Skeletal muscle cell (primary cell): ENCODE measurements at places on chromosomes 6 and 20.

DNA sequence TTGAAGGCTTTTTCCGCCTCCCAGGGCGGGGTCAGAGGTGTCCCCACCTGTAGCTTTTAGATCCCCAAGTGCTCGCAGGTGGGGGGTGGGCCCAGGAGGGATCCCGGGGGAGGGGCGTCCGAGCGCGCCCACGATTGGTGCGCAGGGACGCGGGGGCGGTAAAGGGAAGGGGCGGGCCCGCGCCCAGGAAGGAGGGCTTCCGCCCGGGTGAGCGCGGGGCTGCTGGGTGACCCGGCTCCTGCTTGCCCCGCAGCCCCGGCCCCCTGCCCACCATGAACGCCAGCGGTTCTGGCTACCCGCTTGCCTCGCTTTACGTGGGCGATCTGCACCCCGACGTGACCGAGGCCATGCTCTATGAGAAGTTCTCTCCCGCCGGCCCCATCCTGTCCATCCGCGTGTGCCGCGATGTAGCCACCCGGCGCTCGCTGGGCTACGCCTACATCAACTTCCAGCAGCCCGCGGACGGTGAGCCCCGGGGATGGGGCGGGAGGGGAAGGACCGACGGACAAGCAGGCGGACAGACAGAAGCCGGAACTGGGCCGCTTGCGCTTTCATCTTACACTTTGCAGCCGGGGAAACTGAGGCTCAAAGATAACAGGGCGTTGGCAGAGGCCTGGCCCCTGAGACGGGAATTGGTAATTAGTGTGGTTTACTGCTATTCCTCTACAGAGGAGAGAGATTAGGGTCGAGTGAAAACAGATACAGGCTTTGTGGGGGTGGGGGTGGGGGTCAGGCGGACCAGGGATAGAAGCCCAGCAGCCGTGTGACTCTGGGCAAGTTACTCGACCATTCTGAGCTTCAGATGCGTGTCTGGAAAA, at the start of gene PABPC1L:
PABPC1L (plus strand) TSS at position 189 of the 818 bp plus-strand sequence; CDS start at position 273, 84 bp downstream.
- peak; percentile 25 for DNase-seq

GRCh38 chr6:25173951-25174474, 105.2 kb upstream of the CARMIL1 start:
- peak; percentile 96 for DNase-seq

DNA sequence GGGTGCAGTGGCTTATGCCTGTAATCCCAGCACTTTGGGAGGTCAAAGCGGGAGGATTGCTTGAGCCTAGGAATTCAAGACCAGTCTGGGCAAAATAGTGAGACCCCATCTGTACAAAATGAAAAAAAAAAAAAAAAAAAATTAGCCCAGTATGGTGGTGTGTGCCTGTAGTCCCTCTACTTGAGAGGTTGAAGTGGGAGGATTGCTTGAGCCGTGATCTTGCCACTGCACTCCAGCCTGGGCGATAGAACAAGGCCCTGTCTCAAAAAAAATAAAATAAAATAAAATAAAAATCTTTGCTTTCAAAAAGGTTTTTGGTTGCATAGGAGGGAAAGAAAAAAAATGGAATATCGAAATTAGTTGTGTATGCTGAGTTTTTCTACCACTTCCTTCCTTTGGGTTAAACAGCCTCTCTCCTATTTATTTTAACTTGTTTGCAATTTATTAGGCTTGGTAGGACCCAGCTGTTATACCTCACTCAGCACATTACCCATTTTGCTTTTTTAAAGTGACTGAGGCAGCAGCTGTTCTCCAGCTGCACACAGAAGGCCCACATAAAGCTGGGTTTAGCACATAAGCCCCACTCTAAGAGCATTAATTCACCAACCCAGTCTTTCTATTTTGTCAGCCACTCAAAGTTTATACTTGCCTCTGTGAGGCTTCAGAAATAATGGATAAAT, 152.3 kb downstream of the ZFAND3 start:
- no peak for DNase-seq

- no peak for DNase-seq
Measured at GRCh38 chr20:16392346-16392745, 180.9 kb downstream of the KIF16B start.

- DNase-seq, result no peak
Measured at GRCh38 chr6:36364669-36365479, 22.6 kb downstream of the ETV7 start.

- DNase-seq, result no peak
Measured at GRCh38 chr6:138378463-138378862, 758 bp downstream of the SMIM28 start.

- no peak for DNase-seq
Measured at GRCh38 chr6:10177704-10178103, 237.2 kb downstream of the TFAP2A start.
